ENCODE measurements at places on chromosomes 2 and 18. TPM values are rescaled to one million over a fixed set of nuclear protein-coding genes. Genes with fewer than 3 reads are reported as not detected.

The SERPINB2 gene
- total RNA-seq = not detected

The GALM gene
- 15.6 TPM for total RNA-seq

DNA sequence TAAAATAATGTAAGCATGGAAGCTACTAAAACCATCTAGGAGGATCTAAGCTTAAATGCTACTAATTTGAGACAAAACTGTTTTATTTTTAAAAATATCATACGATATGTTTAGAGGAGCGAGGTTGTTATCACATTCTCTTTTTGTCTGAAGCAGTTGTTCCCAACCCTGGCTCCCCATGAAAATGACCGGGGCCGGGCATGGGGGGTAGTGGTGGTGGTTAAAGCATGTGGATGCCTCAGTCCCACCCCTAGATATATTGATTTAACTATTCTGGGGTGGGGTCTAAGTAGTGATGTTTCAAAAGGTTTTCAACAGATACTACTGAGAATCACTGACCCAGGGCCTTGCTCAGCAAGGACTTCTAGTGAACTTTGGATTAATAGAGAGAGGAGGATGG, 359.8 kb downstream of the ALK start:
- DNase-seq = no peak

DNA sequence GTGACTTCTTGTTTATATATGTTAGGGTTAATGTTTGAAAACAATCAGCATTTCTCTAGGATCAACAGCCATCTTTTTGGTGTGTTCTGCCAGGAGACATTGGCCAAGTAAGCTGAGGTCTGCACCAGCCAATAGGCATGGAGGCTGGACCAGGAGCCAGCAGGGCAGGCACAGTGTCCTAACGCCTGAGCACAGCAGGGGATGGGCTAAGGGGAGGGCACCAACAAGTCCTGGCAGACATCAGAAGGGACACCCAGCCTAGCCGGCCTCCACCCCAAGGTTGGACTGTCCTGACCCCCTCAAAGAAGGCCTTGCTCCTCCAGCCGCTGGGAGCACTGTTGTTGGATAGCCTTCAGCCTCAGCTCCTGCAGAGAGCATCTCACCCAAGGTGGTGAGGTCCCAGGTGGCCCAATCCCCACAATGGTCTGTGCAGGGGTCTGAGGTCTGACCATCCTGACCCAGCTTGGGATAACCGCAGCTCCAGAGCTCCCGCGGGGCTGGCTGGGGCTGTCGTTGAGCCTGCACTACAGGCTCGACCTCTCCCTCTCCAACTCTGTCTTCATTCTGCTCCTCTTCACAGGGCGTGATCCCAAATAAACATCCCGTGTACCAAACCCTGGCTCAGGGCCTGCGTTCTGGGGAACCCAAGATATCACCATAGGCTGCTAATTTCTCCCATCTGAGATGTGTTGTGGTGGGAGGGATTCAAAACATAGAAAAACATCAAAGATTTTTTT, 8.1 kb downstream of the TEX44 start:
- DNase-seq = no peak

- DNase-seq = no peak
Observed at GRCh38 chr2:152432206-152432653, 97.3 kb downstream of the FMNL2 start.

GRCh38 chr2:237867465-237867864, 8.0 kb downstream of the RAMP1 start:
- DNase-seq = no peak

GRCh38 chr2:230475143-230475542, 59.1 kb downstream of the SP100 start:
- no peak for DNase-seq

DNA sequence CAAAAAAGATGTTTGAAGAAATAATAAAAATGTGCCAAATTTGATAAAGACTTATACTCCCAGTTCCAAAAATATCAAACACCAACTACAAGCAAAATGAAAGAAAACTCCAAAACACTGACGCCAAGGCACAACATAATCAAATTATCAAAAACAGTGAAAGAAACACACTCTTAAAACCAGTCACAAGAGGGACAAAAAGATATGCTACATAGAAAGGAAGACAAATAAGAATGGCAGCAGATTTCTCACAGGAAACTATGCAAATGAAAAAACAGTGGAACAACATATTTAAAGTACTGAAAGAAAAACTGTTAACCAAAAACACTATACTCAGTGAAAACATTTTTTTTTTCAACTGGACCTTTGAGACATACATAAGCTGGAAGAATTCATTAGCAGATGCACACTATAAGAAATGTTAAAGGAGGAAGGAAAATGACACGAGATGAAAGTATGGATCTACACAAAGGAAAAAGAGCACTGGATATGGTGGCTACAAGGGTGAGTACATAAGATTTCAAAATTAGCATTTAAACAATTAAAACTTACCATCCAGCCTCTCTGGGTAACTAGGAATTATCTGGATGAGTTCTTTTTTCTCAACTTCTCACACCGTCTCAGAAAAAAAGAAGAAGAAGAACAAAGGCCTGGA, 94.0 kb upstream of the ACVR1C start:
- no peak for DNase-seq

- DNase-seq = no peak
Observed at GRCh38 chr2:151157000-151157735, 104.5 kb downstream of the RBM43 start.

Measured in Right ventricle myocardium inferior (tissue), 1 donor.